CD4-positive, alpha-beta T cell treated with Interleukin-21 for 1 hour (primary cell): ENCODE measurements at places on chromosomes 5 and 9.
A peak's percentile ranks its signal among the peaks of the same experiment; 100 is the strongest.

- DNase-seq = no peak
Measured at GRCh38 chr9:4890242-4890641, 94.8 kb upstream of the JAK2 start.

- DNase-seq = no peak
Measured at GRCh38 chr5:153818626-153819025, 220.1 kb downstream of the FAM114A2 start.

DNA sequence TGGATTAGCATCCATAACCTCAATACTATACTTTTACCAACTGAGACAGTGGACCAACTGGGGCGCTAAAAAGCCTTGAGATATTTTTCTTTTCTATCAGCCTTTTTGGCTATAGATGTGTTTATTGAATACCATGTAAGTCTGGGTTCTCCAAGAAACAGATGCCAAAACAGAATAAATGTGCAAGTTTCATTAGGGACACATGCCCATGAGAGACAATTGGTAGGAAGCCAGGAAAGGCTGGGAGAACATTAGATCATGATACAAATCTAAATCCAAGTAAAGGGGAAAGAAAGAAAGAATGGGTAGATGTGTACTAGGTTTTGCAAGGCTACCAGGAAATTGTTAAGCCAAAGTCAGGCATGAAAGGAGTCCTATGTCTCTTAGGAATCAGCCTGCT, 152.5 kb downstream of the KCTD16 start:
- DNase-seq = no peak

DNA sequence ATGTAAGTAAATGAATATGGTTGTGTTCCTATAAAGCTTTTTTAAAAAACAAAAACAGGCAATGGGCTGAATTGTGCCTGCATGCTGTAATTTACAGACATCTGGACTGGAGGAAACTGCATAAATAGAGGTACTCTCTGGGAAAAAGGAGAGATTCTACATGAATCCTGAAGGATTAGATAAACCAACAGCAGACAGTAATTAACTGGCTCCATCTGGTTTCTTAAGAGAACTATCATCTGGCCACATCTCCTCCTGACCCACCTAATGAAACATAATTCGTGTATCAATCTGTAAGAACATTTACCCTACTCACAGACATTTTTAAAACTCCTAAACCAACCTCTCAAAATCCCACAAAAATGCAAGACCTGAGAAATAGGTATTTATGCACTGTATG, 528.1 kb upstream of the ST8SIA4 start:
- DNase-seq = no peak

GRCh38 chr9:87276851-87277261, 220.8 kb upstream of the DAPK1 start:
- peak; percentile 21 for DNase-seq

DNA sequence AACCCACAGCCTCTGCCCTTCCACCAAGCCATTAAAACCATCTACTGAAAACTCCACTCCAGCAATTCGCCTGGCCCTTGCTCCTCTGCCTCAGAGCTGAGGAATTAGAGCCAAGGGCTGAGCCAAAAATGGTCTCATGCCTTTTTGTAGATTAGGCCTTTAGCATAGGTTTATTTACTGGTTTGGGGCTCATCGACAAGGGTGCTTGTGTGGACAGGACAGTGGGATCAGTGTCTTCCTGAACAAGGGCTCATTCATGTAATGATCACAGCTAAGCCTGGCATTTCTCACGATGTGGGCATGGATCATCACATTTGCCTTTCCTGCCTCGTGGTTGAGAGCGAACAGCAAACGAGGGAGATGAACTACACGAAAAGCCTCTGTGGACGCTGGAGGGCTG, 59.2 kb upstream of the PHF24 start:
- no peak for DNase-seq

- DNase-seq = no peak
Measured at GRCh38 chr5:23445573-23445972, 61.8 kb upstream of the PRDM9 start.

DNA sequence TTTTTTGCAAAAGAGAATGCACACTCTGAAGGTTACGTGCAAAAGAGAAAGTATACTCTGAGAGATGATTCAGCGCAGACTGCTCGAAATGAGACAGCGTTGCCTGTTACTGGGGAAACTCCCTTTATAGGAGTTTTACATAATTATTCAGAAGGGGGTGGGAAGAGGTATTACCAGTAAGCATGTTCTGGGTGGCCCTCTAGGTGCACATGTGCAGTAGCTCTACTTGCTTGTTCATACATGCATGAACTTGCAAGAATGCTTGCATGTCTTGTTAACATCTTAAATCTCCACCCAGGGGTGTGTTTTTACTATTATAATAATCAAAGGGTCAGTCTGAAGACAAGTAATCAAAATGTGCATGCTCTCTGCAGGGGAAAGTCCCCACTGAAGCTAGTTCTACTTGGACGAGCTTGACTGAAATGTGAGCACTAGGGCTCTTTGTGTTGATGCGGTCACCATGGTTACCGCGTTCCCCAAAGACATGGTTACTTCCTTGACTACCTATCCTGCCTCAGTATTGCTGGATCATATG, 75.5 kb downstream of the SGCD start:
- peak; percentile 55 for DNase-seq

DNA sequence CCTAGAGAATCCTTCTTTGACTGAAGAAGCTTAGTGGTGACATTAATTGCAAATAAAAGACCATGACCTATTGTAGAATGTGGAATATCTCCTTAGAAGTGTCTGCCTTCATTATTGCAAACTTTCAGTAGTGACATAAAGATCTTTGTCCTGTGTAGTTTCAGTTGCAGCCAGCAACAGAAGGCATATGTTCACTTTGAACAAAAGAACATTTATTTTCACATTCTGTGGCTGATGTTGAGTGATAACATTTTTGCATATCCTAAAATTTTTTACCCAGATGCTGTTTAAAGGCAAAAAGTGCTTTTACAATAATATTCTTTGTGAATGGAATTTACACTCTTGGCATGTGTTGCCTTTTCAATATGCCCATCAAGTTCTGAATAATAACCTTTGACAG, 165.9 kb downstream of the TMC1 start:
- no peak for DNase-seq

DNA sequence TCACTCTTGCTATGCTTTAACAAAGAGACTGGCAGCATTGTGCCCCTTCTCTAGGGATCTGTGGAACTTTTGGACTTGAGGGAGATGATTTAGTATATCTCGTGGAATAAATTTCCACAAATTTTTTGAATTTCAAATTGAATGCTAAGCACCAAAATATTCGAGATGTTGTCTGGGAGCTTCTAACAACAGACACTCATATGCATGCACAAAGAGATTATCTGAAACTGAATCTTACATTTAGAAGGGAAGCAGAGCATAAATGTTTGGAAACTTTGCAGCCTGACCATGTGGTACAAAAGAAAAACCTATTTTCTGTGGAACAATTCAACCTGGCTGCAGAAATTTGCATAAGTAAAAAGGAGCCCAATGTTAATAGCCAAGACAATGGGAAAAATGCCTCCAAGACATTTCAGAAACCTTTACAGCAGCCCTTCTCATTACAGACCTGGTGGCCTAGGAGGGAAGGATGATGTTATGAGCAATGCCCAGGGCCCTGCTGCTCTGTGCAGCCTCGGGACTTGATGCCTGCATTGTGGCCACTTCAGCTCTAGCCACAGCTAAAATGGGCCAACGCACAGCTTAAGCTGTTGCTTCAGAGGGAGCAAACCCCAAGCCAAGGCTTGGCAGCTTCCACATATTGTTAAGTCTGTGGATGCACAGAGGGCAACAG, 285.8 kb upstream of the FAM174A start:
- no peak for DNase-seq

DNA sequence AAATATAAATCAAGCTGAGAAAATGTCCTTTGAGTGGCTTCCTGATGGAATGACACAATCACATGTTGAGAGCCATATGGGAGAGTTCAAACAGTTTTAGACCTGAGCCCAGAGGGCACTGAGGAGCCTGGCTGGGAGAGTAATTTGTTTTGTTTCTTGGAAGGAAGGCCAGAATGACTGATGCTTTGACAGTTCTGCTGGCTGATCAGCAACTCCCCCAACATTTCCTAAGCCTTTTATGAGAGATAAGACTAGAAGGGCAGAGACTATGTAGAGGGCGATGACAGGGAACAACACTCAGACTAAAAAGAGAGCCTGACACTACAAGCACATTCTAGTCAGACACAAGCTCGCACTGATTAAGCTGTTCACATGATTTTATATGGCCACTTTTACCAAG, 169.2 kb downstream of the COX7C start:
- DNase-seq = no peak

GRCh38 chr9:93302586-93303257, 118.8 kb downstream of the WNK2 start:
- peak; percentile 69 for DNase-seq

- no peak for DNase-seq
Measured at GRCh38 chr9:15824310-15824709, 271.5 kb downstream of the CCDC171 start.

GRCh38 chr5:113607361-113607760, 93.9 kb downstream of the YTHDC2 start:
- DNase-seq = no peak

- no peak for DNase-seq
Measured at GRCh38 chr5:166270712-166271111, 2020.7 kb upstream of the WWC1 start.

DNA sequence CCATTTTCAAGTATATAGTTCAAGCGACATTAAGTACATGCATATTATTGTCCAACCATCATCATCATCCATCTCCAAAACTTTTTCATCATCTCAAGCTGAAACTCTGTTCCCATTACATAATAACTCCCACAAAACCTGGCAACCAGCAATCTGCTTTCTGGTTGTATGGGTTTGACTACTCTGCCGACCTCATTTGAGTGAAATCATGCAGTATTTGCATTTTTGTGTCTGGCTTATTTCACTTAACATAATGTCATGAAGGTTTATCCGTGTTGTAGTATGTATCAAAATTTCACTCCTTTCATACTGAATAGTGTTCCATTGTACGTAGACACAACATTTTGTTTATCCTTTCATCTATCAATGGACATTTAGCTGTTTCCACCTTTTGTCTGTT, 74.8 kb downstream of the SGCD start:
- no peak for DNase-seq
